ENCODE measurements at places on chromosomes 1 and 21. TPM values are rescaled to one million over a fixed set of nuclear protein-coding genes. Genes with fewer than 3 reads are reported as not detected.

The TSPAN2 gene
- 1.8 TPM for total RNA-seq

GRCh38 chr1:117416546-117417125 lies 49.4 kb downstream of the MAN1A2 start:
- no peak for DNase-seq

GRCh38 chr1:224737353-224737727 lies 121.2 kb downstream of the CNIH3 start:
- DNase-seq, result no peak

DNA sequence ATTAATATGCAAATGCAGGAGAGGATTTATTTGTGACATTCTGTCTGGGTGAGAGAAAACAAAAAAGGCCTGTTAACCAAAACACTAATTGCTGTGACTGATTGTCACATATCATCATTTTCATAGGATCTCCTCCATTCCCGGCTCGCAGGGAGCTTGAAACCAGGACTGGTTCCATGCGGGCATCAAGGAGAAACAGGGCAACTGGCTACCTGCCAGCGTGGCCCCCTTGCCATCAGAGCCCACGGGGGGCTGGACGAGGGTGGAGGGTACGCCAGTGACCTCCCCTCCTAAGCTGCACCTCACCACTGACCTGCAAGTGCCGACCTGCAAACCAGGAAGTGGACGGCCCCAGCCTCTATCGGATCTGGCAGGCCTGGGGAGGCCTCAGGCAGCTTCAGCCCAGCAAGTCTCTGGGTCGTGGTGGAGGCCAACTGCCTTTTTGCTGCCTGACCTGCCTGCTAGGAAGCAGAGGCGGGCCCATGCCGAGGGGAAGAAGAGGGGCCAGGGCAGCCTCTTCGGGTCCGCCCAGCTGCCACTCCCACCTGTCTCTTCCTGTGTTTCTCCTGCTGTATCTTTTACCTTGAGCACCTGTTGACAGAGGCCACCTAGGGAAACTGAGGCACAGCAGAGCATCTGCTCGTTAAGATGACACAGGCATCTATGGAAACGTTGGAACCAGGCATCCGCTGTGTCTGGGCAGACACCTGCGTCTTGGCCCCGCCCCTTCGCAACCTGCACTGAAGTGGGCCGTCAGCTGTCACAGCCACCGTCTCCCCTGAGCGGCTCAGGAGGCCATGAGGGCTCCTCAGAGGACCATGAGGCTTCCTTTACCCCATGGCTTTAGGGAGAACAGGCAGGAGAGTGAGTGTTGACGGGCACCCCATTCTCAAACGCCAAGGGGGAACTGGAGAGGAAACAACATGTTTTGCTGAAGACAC lies 74.8 kb downstream of the CASZ1 start:
- no peak for DNase-seq

- DNase-seq, result no peak
These were observed 17.2 kb upstream of the NCF2 start for GRCh38 chr1:183607322-183607980.

The FAM177B gene
- 0.96 TPM for total RNA-seq

GRCh38 chr1:169048043-169048442 lies 58.4 kb upstream of the ATP1B1 start:
- no peak for DNase-seq

DNA sequence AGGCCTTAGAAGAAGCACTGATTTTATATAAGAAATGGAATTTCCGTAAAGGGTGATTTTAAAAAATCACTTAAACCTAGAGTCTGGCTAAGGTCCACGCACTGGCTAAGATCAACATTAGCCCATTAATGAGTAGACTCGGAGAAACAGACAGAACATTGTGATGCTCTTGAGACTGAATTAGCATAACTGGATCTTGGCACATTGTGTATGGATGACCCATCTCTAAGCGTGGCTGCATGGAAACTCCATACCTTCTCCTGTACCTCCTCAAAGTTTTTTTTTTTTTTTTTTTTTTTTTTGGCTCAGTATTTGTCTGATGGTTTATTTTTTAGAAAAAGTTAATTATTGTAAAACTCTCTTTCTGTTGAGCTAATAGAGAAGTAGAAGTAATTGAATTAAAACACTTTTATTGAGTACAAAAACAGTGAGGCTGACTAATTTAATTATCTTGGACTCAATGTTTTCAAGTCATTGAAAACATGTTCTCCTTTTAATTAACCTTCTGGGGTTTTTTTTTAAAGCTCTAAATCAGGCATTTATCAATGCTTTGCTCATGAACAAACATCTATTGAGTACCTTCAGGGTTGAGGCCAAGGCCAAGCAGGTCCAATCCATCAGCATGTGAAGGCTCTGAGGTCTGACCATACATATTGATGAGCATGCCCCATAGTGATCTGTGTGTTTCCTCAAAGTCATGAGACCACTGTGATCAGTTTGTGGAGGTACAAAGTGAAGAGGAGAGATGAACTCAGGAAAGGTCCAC lies 74.0 kb downstream of the TLR5 start:
- DNase-seq, result no peak

The TNFSF4 gene
- total RNA-seq, result 7.1 TPM

DNA sequence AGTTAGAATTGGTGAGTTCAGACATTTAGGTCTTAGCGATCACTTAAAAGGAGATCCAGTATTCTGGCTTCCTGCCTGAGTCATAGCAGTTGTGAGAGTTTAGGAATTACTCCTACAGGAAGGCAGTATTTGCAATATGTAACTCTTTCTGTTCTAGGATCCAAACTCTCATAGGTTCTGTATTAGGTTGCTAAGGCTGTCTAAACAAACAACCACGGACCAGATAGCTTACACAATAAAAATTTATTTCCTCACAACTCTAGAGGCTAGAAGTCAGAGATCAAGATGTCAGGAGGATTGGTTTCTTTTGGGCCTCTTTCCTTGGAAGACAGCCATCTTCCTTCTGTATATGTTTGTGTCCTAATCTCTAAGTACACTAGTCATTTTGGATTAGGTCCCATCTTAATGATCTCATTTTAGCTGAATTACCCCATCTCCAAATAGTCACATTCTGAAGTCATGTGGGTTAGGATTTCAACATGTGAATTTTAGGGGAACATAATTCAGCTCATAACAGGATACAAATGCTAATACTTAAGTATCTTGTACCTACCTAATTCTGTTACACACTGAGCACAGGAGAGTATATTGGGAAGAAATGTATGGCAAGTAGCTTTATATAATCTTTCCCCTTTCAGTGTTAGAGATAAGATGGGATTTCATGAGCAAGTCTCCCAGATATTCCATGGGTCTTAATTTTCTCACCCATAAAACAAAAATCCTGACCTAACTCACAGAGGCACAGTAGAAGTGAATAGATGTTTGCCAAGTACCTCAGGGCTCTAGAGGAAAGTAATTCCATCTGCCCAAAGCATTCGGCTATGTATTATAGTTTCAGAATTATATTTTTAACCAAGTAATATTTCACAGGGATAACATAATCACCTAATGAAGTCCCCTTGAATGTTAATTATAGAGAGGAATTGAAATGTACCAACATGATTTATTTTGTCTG lies 144.4 kb downstream of the PTBP2 start:
- DNase-seq, result no peak

The GPR3 gene
- 4.1 TPM for total RNA-seq

DNA sequence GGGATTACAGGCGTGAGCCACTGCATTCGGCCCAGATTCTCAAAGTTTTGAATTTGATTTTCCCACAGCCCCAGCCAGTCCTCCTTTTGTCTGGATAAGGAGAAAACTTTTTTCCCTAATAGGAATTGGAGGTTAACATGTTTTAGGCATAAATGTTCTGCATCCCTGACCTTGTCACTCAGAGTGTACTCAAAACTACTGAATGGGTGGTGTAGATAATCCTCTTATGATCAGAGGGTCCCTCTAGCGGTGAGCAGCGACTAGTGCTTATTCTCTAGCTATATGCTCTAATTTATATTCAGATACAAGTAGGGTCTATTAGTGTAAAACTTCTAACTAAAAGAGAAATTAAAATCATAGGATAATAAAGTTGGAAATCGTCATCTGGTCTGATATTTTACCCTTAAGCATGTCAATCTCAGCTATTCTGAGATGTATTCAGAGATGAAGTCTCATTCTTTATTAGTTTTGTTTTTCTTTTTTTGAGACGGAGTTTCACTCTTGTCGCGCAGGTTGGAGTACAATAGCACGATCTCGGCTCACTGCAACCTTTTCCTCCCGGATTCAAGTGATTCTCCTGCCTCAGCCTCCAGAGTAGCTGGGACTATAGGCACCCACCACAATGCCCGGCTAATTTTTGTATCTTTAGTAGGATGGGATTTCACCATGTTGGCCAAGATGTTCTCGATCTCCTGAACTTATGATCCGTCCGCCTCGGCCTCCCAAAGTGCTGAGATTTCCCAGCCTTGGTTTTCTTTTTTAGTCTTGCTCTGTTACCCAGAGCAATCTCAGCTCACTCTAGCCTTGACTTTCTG lies 2.7 kb upstream of the PSMD4 start:
- peak; percentile 59 for DNase-seq

GRCh38 chr1:178581351-178582303 lies 68.7 kb downstream of the TEX35 start:
- DNase-seq, result no peak

DNA sequence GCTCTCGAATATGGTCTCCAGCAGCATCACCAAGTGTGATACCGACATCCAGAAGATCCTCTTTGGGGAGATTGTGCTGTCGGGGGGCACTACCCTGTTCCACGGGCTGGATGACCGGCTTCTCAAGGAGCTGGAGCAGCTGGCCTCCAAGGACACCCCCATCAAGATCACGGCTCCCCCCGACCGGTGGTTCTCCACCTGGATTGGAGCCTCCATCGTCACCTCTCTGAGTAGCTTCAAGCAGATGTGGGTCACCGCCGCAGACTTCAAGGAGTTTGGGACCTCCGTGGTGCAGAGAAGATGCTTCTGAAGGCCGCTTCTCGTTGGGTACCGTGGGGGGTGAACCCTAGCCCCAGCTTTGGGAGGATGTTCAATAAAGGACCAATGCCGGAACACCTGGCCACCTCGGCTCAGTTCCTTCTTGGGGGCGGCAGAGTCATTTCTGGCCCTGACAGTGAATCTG lies 1.3 kb downstream of the ACTRT2 start:
- peak; percentile 42 for DNase-seq

GRCh38 chr1:240687820-240688219 lies 75.9 kb upstream of the GREM2 start:
- no peak for DNase-seq

DNA sequence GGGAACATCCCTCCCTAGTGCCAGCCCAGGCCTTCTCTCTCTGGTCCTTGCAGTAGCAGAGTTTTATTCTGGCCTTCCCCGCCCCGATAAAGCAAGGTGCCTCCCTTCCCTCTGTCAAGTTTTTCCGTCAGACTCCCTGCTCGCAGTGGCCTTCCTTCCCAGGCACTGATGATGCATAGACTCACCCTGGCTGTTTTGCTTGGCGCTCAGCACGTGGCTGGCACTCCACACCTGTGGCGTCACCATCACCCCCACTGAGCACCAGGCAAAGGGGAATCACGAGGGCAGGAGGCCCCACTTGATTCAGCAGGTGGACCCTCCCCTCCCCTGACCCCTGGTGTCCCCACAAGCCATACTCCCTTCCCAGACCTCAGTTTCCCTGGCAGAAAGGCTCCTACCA lies 7.4 kb downstream of the SLC26A9 start:
- no peak for DNase-seq

Measured in dorsolateral prefrontal cortex (tissue), 122 donors.